CD4-positive, alpha-beta memory T cell (primary cell): ENCODE measurements at places on chromosomes 16 and 17. TPM values are rescaled to one million over a fixed set of nuclear protein-coding genes. Genes with fewer than 3 reads are reported as not detected.

TNFRSF17 gene
- polyA plus RNA-seq, result 3.0 TPM

GRCh38 chr17:30363715-30364202 is 15.0 kb upstream of the CPD start:
- DNase-seq, result peak; percentile 80

DNA sequence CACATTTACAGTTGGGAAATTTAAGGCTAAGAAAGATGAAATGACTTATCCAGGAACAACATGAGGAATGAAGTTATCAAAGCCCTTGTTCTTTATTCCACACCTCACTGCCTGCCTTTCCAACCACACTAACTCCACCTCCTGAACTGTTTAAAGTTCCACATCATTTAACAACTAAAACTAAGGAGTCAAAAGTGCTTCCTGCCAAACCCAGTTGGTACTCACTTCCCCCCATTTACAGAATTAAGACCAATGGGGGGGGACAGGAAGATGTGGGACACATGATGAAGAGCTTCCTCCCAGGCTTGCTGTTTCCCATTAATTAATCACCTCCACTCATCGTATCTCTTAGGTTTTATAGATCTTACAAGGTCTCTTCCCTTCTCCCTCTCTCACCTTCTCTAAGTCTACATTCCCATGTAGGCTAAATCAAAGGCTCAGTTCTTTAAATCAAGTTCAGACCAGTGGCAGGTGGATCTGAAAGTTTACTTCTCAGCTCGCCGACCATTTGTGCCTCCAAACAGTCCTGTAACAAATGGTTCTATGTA is 19.2 kb upstream of the TMEM101 start:
- no peak for DNase-seq

GRCh38 chr17:59234631-59235030 is 14.3 kb downstream of the GDPD1 start:
- DNase-seq, result no peak

- no peak for DNase-seq
Measured at GRCh38 chr16:87252269-87252970, 64.8 kb downstream of the C16orf95 start.

- no peak for DNase-seq
Measured at GRCh38 chr16:68643227-68643626, 1.9 kb upstream of the CDH3 start.

DNA sequence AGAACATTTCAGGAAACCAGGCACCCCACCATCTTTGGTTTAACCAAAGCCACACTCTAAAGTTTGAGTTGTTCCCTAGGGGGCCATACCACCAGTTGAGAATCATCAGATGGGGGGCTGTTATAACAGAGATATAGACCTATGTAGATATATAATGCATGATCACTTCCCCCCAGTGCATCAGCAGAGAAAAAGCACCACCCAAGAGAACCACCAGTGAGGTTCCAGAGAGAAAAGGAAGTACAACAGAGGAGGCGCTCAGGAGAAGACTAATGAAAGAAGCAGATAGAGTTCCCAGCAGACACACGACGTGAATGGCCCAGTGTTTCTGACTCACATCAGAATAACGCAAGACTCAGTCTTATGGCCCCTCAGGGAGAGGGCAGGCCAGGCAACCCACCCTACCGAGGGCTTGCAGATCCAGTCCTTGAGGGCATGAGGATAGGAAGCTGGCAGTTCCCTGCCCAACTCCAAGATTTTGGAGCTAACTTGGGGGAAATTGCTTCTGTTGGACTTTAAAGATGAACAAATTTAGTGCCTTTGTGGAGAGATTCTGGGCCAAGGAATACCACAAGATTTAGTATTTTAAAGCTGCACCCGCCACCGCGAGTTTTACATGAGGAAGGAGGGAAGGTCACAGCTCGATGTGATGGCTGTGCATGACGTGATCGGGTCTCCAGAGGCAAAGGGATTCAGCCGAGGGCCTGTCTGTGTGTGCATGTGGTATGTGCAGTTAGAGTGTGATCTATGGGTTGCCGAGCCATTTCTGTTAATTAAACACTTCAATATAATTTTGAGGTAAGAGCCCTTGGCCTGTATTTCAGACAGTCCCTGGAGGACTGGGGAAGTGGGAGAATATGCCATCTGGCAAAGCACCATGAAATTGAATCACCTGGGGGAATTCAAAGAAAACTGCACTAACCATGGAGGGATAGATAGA is 53.1 kb downstream of the AIPL1 start:
- DNase-seq, result no peak

DNA sequence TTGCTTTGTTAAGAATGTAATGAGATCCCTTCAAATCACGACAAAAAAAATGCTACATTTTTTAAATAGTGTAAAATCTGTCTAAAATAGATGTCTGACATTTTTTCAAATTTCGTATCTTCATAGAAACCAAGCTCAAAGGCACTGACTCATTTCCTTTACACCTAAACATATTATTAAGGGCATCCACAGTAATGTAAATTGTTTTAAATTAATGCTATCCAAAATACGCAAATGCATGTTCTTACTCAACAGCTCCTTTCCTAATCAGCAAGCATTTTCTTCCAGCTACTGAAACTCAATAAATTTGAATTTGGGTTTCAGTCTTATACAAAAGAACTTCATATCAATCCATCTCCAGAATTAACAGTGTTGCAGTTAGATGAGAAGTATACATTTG is 4.3 kb downstream of the C16orf87 start:
- DNase-seq, result no peak
